ENCODE measurements at places on chromosomes 5 and 9.

GRCh38 chr5:78779771-78780616 lies 131.4 kb upstream of the LHFPL2 start:
- DNase-seq: no peak

DNA sequence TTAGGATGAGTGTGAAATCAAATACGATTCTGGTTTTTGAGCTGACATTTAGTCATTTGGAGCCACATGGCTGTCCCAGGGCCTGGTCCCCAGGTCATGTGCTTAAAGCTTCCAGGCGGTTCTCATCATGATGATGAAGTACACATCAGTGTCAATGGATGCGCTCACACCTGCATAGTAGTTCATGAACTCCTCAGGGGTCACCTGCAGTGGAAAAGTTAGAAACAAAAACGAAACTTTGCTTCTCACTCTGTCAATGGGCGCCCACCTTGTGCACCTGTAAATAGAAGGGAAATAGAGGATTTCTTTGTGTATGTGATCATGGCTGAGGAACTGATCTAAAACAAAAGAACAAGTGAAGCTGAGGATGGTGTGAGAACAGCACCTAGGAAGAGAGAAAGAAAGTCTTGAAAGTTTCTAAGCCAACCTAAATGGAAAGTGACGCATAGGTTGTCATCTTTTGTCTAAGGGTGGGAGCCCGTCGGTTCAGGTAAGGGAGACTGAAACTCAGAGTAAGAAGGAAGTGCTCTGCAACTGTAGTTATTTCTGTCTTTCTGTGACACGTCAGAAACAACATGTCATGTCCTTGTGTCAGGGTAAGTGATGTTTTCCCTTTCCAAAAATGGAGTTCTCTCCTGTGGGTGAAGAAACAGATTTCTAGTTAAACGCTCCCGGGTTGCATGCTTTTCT lies 33.8 kb downstream of the CAPSL start:
- DNase-seq: no peak

DNA sequence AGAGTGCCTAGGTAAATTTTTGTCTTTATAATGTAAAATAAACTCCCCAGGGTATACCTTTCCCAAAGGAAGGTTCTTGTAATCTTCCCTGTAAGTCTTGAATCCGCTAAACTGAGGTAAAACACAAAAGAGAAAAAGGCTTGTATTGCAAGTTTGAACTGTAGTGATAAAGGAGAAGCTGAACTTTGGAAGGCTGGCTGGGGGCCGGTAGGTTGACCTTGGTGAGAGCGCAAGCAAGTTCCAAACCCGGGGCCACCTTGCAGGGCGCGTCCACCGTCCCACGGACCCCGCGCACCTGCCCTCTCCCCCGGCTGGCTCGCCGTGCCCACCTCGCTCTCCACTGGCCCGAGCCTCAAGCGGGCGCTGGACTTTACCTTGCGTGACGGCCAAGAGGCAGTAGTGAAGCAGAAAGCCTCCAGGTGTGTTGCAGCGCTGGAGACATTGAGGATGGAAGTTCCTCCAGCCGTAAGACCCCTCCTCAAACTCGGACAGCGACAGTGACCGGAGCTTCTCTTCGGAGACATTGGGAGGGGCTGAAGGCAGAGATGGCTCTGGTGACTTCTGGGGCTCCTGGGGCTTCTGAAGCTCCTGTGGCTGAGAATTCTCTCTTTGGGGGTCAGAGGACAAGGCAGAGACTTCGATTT lies 428 bp downstream of the SLCO4C1 start:
- no peak for DNase-seq

DNA sequence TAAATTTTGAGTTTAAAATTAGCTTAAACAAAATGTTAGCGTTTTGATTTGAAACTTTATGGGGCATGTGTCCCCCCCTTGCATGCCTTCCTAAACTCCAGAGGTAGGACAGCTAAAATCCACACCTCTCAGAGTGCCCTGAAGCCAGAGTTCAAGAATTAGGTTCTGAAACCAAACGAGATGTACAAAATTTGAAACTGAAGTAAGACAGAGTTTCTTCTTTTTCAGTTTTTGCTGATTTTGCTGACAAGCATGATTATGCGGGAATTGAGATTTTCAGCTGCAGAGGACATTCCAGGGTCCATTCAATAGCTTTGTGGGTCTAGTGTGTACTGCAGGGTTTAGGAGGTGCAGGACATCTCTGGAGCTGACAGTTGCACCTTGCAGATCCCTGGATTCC lies 17.1 kb upstream of the LOX start:
- DNase-seq: no peak

DNA sequence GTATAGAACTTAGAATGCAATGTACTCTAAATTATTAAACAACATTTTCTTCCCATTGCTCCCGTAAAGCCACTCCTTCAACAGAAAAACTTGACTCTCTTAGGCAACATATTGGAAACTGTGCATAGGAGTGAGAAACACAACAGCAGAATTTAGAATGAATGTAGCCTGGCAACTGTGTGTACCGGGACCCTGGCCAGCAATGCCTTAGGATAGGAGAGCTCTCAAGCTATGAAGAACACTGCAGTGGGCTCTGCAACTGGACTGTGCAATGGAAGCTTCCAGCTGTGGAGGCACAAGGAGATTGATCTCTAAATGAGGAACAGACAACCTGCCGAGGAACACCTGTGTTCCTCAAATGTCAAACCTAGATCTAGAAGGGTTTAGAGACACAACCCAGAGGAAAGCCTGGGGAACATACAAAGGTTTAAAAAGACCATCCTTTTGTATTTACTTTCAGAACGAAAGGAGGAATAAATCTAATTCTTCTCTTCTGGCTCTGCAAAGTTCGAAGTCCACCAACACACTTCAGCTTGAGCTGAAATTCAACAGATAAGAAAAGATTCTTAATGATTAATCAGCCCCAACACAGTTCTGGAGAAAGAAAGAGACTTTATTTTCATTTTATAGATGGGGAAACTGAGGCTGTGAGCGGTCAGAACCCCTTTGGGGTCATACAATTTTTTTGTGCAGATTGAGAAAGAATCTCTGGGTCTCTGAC lies 51.5 kb upstream of the ARL15 start:
- no peak for DNase-seq

- no peak for DNase-seq
These were observed 21.8 kb upstream of the TMEM252 start for GRCh38 chr9:68562461-68562860.

DNA sequence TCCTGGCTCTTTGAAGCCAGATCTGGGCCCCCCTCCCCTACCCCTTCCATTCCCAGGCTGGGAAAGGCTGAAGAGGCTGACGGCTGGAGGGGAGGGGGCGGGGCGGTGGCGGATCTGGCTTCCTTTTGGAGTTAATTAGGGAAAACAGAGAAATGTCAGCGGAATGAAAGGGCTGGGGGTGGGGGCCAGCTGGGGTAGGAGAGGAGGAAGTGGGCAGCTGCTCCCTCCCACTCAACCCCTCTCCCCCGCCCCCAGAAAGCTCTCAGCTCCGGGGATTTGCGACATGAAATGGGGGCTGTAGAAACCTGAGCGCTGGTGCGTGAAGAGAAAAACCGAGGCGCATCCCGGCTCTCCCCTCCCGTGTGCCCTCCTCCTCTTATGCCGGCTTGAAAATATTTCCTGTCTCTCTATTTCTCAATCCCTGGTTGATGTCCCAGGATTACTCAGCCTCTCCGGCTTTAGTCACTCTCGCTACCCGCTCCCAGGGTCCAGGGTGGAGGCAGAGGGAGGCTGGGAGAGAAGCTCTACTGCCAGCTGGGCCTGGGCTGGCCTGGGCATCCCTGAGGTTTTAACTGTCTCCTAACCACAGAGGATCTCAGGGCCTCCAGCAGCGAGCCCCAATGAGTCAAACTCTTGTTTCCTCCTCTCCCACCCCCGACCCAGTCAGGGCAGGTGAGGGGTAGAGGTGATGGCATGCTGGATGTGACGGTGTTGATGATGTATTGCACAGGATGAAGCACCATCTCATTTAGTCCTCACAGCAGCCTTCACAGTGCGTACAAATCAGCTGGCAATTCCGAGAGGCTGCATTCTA lies 20.1 kb downstream of the PCDHGC5 start:
- DNase-seq: no peak

Measured in stimulated activated CD8-positive, alpha-beta memory T cell treated with anti-CD3 and anti-CD28 coated beads, Interleukin-2, amount 100 ng/mL, for 1 hour (primary cell).